ENCODE measurements at places on chromosomes 1 and 21. TPM values are rescaled to one million over a fixed set of nuclear protein-coding genes. Genes with fewer than 3 reads are reported as not detected.
A peak's percentile ranks its signal among the peaks of the same experiment; 100 is the strongest.

The CAMK2N1 gene
- total RNA-seq = 5.4 TPM

- DNase-seq = no peak
These were observed 132.7 kb upstream of the ARHGEF16 start for GRCh38 chr1:3321559-3322449.

GRCh38 chr1:29793653-29794348, 557.5 kb downstream of the PTPRU start:
- no peak for DNase-seq

GRCh38 chr1:101064697-101065096, 39.1 kb upstream of the DPH5 start:
- no peak for DNase-seq

- no peak for DNase-seq
These were observed 108.8 kb upstream of the MAGI3 start for GRCh38 chr1:113281550-113281949.

The SLC2A5 gene
- not detected for total RNA-seq

DNA sequence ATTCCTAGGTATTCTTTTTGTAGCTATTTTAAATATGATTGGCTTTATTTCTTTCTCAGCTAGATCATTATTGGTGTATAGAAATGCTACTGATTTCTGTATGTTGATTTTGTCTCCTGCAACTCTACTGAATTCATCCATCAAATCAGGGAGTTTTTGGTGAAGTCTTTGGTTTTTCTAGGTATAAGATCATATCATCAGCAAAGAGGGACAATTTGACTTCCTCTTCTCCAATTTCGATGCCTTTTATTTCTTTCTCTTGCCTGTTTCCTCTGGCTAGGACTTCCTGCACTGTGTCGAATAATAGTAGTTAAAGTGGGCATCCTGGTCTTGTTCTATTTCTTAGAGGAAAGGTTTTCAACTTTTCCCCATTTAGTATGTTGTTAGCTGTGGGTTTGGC, 27.5 kb upstream of the PRKACB start:
- no peak for DNase-seq

The IGSF21 gene
- not detected for total RNA-seq

GRCh38 chr1:213061263-213061662, 10.2 kb downstream of the RPS6KC1 start:
- no peak for DNase-seq

GRCh38 chr1:119091618-119092017, 48.8 kb downstream of the WARS2 start:
- no peak for DNase-seq

DNA sequence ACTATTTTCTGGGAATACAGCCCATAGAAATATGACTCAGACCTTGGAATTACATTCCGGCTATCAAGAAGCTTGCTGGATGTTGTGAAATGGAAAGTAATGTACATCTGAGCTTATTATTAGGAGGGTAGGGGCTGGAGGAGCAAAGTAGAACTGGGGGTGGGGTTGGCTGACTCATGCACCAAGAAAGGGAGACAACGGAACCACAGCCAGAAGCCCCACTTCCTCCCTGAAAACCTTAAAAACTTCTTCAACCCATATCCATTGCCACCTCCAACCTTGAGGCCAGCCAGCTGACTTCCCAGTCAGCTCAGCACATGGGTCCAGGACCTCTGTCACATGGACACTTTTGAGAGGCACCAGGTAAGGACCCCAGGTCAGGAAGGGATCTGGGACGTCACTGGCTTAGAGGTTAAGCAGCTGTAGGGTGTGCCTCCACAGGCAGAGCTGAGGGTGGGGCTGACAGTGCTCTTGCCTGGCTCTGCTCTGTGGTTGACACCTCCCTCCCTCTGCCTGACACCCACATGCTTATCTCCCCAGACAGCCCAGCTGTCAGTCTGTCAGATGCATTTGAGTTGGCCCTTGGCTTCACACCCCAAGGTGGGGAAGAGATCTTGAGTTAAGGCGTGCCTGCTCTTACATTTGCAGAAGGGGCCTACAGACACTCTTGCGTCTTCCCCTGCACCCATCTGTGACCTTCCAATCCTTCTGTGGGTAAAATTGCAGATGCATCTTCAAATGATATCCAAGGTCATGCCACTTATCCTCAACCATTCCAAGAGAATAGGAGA, 5.7 kb upstream of the ZNF683 start:
- DNase-seq = peak; percentile 91

DNA sequence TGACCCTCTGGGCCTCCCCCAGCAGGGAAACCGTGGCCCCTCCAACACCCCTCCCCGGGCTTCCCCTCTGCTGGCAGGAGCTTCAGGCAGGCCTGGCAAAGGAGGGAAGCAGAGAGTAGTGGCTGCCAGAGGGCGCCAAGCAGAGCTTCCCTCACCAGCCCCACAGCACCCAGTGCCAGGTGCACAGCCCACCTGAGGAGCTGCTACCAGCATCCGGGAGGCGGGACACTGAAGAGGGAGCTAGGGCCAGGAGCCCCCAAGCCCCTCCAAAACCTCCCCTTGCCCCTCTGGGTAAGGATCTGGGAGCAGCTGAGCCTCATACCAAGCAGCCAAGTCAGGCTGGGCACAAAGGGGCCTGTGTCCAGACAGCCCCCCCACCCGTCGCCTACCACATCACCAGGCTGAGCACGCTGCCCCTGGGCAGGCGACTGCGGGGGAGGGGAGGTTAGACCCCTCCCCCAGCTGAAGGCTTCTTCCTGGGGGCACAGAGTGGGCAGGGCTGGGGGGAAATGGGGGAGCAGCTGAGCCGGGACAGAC, 19.6 kb downstream of the CCDC24 start:
- DNase-seq = no peak

The ATP5PO gene
- 436 TPM for total RNA-seq

DNA sequence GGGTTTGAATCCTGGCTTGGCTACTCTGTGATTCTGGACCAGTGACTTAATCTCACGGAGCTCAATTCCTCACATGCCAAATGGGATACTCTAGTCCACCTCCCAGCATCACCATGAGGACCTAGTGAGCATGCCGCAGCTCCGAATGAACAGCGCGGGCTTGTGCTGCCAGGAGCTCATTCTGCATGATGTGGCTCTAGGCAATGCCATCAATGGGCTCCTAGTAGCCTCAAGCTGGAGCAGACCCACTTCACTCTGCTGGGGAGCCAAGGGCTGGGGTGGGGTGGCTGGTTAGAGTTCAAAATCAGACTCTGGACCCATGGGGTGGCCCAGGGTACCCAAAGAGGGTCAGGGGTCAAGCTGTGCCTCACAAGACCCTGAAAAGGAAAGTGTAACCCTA, 41.5 kb downstream of the CDK18 start:
- DNase-seq = no peak

- no peak for DNase-seq
These were observed 84.1 kb upstream of the COX20 start for GRCh38 chr1:244751271-244751895.

GRCh38 chr1:242178924-242179708, 180.2 kb upstream of the MAP1LC3C start:
- no peak for DNase-seq

DNA sequence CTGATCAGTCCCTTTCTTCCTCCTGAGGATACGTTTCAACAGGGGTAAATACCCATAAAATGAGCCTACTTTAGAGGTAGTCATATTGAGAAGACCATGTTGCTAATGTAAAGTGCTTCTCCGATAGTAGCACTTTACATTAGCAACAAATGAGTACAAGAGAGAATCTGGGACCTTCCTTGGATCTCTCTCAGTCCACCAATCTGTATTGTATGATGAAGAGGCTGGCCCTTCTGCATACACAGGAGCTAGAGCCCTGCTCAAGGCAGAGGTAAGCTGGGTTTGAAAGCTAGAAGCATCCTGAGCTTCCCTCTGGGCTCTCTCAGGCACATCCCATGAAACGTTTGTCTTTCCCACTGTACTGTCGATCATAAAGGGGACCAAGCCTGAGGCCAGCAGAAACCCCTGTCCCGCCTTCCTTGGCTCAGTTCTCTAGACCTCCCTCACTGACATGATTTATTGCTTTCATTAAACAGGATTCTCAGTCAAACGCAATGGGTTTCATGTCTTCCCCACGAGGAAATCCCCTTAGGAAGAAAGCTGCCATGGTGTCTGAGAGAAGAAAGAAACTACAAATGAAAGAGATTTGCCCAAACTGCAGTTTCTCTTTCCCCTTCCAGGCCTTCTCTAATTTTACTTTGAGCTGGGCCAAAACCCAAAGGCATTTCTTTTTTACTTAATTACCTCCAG, 62.8 kb upstream of the BCAR3 start:
- no peak for DNase-seq

The TEKT2 gene
- total RNA-seq = not detected

DNA sequence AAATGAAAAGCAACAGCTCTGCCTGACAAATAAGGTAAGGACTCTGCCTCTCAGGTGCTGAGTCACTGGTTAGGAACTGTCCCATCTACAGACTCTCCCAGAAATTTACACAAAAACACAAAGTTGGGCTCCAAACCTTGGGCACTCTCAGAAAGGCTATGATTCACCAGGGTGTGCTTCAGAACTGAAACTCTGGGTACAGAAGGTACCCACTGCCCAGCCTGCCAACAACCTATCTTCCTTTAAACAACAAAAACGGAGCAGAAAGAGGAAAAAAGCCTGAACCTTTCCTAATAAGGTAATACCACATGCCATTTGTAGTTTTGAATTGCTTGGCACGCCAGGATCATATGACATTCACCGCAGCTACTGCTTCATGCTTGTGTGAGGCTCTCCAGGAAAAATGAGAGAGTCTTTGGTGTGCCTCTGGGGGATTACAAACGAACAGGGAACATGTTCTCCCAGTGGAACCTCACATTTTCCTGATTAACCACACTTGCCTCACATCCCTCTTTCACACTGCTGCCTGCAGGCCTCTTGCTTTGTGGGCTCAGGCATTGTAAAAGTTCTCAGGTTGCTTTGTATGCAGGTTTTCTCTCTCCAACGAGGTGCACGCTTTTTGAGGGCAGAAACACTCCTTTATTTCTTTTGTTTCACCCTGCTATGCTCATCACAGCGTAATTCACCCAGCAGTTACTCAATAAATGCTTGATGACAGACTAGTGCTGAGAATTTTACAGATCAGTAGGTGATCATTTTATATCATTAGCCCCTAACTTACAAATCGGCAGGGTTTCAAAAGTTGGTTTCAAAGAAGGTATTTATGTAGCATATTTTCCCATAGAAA, 65.1 kb downstream of the GADD45A start:
- peak; percentile 88 for DNase-seq

- DNase-seq = peak; percentile 39
These were observed 62.6 kb upstream of the SPAG17 start for GRCh38 chr1:118247593-118247992.

DNA sequence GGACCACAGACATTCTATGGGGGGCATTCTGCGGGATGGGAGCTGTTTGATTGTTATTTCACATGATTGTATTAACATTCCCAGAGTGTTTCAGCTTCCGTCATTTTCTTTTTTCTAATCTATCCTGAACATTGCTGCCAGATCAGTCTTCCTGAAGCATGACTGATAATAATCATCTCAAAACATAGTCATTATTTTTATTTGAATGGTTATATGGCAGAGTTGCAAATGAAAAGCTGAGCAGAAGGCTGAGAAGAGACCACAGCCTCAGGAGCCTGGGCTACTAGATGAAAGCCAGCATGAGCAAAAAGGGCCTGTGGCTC, 109.0 kb downstream of the ERG start:
- no peak for DNase-seq

DNA sequence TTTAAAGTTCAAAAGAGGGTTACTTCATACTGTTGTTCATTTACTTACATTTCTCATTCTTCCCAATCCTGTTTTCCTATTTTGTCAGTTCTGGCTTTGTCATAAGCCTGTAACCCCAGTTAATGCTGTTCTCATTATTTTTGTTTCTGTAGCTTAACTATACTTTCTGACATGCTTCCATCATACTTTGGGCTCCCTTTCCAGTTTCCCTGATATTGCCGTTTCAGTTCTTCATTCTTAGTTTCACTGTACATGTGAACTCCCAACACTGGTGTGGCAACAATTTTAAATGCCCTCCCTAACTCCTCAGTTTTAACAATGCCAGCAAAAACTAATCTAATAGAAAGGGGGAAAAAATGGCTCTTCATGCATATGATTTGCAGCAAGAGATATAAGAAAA, 456.7 kb downstream of the LMO4 start:
- no peak for DNase-seq

- DNase-seq = no peak
These were observed 20.6 kb downstream of the CSF1 start for GRCh38 chr1:109931189-109931731.

DNA sequence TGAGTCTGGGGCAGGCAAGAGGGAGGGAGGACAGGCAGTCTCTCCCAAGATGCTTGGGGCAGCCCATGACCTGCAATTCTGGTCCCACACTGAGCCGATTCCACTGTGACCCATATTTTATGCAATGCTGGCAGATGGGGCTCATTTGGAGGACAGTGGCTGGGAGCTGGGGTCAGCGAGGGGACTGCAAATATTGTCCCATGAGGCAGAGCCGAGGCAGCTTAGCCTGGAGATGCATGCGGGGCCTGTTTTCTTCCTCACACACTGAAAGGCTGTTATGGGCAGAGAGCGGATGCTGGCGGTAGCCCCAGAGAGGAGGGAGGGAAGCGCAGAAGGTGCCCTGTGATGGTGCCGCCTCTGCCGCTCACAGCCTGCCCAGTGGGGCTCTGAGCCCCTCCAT, 128.5 kb upstream of the POU3F1 start:
- DNase-seq = no peak

GRCh38 chr1:156257711-156258110, 9.9 kb upstream of the PAQR6 start:
- no peak for DNase-seq

- DNase-seq = no peak
These were observed 50.4 kb downstream of the IGSF21 start for GRCh38 chr1:18157968-18158367.

DNA sequence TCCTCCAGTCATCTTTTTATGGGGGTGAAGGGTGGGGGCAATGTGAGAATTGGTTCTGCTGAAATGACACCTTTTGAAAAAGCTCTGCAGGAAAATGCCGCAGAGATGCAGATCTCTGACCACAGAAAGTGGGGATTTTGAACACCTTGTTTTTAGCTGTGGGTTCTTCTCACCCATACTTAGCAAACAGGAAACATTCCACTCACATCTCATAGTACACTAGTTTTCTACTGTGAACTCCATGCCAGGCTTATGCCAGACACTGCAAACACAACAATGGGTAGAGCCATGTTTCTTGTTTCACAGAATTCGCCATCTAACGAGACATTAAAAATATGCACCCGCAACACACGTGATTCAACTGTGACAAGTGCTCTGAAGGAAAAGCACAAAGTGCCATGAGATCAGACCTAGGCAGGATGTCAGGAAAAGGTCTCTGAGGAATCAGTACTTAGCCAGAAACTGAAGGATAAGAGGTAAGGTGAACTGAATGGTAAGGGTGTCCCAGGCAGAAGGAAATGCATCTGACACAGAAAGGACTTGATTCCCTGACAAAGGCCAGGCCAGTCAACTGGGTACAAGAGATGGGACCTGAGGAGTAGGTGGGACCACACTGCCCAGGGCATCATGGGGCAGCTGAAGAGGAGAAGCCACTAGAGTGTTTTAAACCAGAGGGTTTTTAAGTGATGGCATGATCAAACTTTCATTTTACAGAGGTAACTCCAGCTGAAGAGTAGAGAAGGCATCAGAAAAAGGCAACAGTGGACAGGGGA, 83.8 kb upstream of the JAK1 start:
- no peak for DNase-seq

All from Daoy (cell line).